ENCODE measurements at places on chromosomes 7 and 10.

- DNase-seq, result no peak
Observed at GRCh38 chr10:75166623-75166972, 44.0 kb upstream of the VDAC2 start.

- no peak for DNase-seq
Observed at GRCh38 chr10:74924251-74924963, 98.0 kb downstream of the KAT6B start.

DNA sequence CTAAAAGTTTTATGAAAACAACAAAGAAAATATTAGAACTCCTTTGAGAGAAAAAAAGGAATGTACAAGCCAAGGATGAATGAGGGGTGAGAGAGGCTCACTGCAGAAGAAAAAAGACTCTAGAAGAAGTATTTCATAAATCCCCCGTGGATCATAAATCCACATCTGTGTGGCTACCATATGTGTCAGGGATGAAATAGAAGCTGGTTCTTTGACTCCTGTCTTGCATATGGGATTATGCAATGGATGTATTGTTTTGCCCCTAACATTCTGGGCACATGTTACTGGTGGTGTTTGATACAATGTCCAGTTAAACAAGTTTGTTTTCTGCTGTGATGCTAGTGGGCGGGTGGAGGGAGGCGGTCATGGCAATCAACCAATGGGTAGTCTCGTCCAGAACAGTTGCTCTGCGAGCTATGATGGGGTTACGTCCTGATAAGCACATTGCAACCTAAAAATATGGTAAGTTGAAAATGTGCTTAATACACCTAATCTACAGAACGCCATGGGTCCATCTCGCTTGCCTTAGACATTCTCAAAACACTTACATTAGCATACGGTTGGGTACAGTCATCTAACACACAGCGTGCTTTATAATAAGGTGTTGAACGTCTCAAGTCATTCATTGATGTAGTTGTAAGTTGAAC is 34.1 kb upstream of the PITRM1 start:
- no peak for DNase-seq

- DNase-seq, result no peak
Observed at GRCh38 chr10:24579906-24580305, 143.8 kb downstream of the ARHGAP21 start.

DNA sequence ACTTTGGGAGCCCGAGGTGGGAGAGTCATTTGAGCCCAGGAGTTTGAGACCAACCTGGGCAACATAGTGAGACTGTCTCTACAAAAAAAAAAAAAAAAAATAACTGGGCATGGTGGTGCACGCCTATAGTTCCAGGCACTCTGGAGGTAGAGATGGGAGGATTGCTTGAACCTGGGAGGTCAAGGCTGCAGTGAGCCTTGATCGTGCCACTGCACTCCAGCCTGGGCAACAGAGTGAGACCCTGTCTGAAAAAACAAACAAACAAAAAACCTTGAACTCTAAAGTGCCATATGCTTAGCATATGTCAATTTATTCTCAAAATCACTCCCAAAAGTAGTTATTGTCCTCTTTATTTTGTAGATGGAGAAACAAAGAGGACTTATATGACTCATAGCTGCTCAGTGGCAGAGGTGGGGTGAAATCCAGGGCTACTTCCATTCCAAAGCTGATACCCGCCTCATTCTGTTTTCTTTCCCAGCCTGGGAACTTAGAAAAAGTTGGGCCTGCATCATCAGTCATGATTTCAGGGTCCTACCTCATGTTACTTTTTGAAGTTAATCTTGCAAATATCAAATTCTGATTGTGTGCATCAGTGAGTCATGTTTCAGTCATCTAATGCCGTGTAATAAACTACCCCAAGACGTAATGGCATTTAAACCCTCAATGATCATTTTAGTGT is 13.3 kb downstream of the DHTKD1 start:
- no peak for DNase-seq

DNA sequence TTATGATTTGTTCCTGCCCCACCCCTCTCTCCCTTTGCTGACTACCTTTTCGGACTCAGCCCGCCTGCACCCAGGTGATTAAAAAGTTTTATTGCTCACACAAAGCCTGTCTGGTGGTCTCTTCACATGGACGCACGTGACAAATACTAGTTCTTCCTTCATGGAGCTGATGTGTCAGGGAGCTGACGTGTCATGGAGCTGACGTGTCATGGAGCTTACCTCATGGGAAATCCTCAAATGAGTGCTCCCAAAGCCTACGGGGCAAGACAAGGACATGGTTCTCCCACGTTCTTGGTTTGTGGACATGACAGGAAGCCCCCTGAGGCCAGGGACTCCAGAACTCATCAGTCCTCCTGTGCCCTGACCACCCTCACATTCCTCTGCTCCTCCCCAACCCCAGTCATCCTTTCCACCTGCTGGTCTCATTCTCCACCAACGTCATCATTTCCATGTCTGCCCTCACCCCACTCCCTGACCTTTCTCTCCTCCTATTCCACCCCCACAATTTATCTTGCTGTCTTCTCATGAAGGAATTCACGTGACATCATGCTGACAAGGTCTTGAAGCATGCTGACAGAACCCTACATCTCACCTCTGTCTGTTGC is 261.3 kb downstream of the TCERG1L start:
- no peak for DNase-seq
